ENCODE measurements at places on chromosomes 5 and 9. TPM values are rescaled to one million over a fixed set of nuclear protein-coding genes. Genes with fewer than 3 reads are reported as not detected.

Gene CSF2
- total RNA-seq: not detected

Gene SPINK13
- total RNA-seq: not detected

Gene ANKRD20A1
- total RNA-seq: 0.60 TPM

Gene OTP
- not detected for total RNA-seq

Gene ENTPD2
- 1.2 TPM for total RNA-seq

Gene OR5C1
- total RNA-seq: not detected

Gene FAXDC2
- 23.1 TPM for total RNA-seq

Gene ARID3C
- total RNA-seq: not detected

Gene PKD2L2
- not detected for total RNA-seq

Gene IRGM
- not detected for total RNA-seq

Gene SYK
- total RNA-seq: 2.4 TPM

Gene SUSD3
- total RNA-seq: 30.5 TPM

Gene RANBP3L
- 2.2 TPM for total RNA-seq

Measured in ovary (tissue), 10 donors.